ENCODE measurements at places on chromosomes 12 and 14.

- DNase-seq: no peak
These were observed 240.1 kb upstream of the SRRM4 start for GRCh38 chr12:118741194-118741593.

DNA sequence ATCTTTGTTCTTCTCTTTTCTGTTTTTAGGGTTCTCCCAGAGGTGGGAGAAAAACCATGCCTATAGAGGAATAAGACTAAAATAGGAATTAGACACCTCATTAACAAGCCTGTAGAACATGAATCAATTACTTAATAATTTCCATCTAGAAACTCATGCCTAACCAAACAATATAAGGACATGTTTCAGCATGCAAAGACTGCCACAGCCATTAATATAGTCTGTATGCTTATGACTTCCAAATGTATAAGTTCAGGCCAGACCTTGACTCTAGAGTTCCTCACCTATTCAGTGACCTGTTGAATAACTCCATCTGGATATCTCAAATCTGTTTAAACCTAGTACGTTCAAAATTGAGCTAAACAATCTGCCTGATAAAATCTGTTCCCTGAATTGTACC is 304.6 kb downstream of the BMP4 start:
- no peak for DNase-seq

DNA sequence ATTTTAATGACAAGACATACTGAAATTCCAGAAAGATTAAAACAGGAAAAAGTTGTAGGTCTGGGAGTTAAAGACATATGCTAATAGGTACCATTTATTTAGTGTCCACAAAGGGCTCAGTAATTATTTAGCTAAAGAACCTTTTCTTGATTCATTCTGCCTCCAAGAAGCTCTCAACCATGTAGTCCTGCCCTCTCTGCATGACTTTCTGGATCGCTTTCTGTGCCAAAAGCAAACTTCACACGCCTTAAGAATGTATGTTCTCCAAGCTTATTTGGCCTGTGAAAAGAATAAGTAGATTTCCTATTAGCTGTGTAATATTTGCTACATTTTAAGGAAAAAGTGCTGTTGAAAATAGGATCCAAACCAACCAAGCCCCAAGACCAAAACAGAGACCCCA is 291.7 kb downstream of the C12orf75 start:
- DNase-seq: no peak

GRCh38 chr14:91125271-91125660 is 11.4 kb downstream of the DGLUCY start:
- no peak for DNase-seq

GRCh38 chr14:66111891-66112290 is 374.3 kb upstream of the CCDC196 start:
- DNase-seq: no peak

DNA sequence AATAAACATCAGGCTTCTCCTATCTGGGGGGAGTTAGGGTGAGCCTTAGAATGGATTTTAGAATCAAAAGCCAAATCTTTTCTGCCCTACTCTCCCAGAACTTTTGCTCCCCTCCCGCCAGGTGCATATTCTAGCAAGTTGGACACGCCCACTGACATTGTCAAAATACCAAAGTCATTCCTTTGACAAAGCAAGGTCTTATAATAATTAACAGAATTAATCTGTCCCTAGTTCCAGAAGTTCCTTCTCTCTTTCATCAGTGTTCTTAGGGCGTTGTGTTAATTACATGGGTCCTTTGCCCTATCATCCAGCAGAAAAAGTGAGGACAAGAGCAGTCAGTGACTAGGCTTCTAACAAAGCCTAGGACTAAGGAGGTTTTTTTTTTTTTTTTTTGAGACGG is 2.4 kb downstream of the PRR13 start:
- DNase-seq: no peak
